CD4-positive, alpha-beta T cell treated with Interleukin-4 for 4 hours (primary cell): ENCODE measurements at places on chromosomes 6 and 20.

DNA sequence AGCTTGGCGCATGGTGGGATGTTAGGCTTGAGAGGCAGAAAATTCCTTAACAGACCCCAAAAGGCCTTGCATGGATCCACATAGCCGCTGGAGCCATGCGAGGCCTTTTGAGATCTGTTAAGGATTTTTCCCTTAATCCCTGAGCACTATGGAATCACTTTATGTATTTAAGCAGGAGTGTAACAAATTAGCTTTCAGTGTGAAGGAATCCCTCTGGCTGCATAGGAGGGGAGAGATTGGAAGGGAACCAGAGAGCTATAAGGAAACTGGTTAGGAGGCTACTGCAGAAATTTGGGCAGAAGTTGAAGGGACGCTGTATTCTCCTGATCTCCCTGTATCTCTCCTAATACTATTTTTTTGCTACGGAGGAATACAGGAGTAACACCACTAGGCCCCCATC lies 23.1 kb upstream of the NEDD9 start:
- no peak for DNase-seq

- DNase-seq: peak; percentile 12
These were observed 11.1 kb downstream of the CDH4 start for GRCh38 chr20:61263084-61263695.

DNA sequence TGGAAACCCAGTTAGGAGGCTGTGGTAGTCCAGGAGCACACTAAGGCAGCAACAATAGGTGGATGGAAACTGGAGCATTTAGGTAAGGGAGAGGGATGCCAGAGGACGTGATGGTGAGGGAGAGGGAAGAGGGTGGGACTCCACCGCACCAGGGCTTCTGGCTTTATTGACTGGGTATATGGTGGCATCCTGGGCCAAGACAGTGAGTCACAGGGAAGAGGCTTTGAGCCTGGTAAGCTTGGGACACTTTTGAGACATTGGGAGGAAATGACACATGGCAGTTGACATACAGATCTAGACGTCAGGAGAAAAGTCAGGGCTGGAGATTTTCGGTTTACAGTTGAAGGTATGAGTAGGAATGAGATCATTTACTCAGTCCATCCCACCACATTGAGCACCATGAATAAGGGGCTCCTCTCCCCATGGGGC lies 14.9 kb downstream of the NT5E start:
- peak; percentile 6 for DNase-seq

- peak; percentile 86 for DNase-seq
These were observed 100.4 kb upstream of the MLN start for GRCh38 chr6:33904050-33904746.

GRCh38 chr6:56288347-56288746 lies 41.0 kb upstream of the COL21A1 start:
- no peak for DNase-seq
